ENCODE measurements at places on chromosomes 1 and 21. TPM values are rescaled to one million over a fixed set of nuclear protein-coding genes. Genes with fewer than 3 reads are reported as not detected.

DNA sequence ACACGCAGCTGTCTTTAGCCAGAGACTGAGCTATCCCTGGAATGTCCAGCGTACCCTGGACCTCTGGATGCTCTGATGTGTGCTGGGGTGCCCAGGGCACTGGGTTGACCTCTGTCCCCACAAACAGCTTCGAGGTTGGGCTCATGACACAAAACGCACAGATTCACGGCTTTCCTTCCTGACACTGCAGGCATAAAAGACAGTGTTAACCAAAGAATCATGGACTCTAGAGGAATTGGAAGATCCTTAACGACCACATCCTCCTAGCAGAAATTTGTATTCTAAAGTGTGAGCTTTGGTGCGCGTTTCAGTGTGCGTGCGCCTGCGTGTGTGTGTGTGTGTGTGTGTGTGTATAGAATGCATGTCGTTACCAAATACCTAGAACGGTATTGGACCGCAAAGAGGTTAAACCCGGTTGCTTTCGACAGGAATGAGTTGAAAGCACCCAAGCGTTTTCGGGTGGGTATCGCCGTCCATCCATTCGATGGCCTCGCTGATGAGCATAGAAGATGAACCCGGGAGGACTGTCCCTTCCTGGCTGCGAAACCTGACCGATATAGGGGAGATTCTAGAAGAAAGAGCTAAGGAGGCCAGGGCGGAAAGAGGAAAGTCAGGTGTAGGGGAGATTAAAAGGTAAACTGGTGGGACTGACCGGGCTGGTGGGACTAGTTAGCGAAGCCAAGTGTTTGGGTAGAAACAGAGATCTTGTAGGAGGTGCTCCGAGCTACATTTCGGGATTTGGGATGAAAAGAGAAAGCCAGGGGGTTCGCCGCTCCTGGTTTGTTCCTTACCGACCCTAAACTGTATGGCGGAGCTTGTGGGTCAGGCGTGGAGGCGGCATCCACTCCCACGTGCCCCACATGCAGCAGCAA, 6.8 kb upstream of the LHX9 start:
- no peak for DNase-seq

DNA sequence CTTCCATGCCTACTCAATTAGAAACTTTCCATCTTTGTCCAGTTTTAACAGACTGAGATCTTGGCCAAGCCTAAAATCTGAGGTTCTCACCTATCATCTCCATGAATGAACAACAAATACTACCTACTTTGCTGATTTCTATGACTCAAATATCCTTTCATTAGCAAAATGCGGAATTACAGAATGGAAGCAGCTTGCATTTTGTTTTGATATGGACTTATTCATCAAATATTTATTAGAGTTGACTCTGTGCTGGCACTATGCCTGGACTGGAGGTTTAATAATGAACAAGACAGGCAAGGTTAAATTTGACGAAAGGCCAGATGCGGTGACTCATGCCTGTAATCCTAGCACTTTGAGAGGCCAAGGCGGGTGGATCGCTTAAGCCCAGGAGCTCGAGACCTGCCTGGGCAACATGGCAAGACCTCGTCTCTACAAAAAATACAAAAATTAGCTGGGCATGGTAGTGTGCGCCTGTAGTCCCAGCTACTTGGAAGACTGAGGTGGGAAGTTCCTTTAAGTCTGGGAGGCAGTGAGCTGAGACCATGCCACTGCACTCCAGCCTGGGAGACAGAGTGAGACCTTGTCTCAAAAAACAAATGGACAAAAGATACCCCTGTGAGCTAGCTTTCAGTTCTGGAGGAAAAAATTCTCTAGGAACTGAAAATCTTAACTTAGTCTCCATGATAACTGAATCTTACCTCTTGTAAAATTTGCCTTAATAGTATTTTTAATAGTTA, 29.4 kb upstream of the SOD1 start:
- DNase-seq, result no peak

Gene TMEM82
- not detected for polyA plus RNA-seq

Gene CFHR2
- polyA plus RNA-seq, result not detected

- DNase-seq, result no peak
These were observed 77.7 kb downstream of the GRIK3 start for GRCh38 chr1:36956570-36956969.

Gene PLPPR5
- polyA plus RNA-seq, result 1.7 TPM

Gene FAM72D
- 2.8 TPM for polyA plus RNA-seq

GRCh38 chr1:119026956-119027355, 38.8 kb upstream of the TBX15 start:
- no peak for DNase-seq

Gene THEM5
- 0.37 TPM for polyA plus RNA-seq

Gene ZNF436
- polyA plus RNA-seq, result 38.5 TPM

DNA sequence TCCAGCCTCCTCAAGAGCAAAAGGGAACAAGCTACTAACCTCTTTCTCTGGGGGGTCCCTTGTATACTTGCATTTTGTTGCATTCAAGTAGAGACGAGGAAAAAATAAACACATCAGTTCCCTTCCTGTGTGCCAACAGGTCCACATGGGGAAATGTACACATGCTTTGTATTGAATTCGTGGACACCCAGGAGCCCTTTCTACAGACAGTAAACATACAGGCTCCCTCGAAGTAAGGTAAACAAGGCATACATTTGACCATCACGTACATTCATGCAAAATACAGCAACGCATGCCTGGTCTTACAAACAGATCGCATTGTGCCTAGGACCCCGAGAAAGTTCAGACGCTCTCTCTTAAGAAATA, 1.1 kb downstream of the KCND3 start:
- DNase-seq, result no peak

Gene CYP4A11
- 0.22 TPM for polyA plus RNA-seq

All from hindlimb muscle (tissue), 1 donor.